CD14-positive monocyte (primary cell): ENCODE measurements at places on chromosomes 11 and 22. TPM values are rescaled to one million over a fixed set of nuclear protein-coding genes. Genes with fewer than 3 reads are reported as not detected.

GRK2 gene
- polyA plus RNA-seq: 734 and 777 TPM in 2 replicates

KLHL35 gene
- polyA plus RNA-seq: 0.19 and 0.45 TPM in 2 replicates

ZC3H12C gene
- polyA plus RNA-seq: 1.1 and 2.6 TPM in 2 replicates

DERL3 gene
- polyA plus RNA-seq: 0.23 TPM

RDX gene
- polyA plus RNA-seq: 3.8 and 11.9 TPM in 2 replicates

IGF2 gene
- polyA plus RNA-seq: not detected

ZBTB16 gene
- polyA plus RNA-seq: 11.9 and 12.3 TPM in 2 replicates

SEC14L2 gene
- 0.03 TPM in 1 of 2 replicates, not detected in the other for polyA plus RNA-seq

OR51B2 gene
- not detected for polyA plus RNA-seq

DNA sequence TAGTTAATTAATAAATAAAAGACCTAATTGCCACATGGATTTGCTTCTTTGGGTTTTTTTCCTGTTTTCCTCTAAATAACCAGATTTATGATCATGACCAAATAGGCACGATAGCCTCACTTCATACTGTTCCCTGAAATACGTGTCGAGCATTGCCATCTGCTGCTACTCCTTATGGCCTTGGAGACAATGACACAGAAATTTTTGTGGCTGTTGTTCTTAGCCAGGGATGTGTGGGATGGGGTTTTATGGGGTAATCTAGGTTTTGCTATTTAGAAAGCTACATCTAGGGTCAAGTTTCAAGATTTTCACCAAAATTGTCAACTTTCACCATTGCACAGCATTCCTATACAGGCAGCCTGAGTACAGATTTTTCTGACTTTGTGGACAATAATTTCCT lies 145.2 kb downstream of the DBX1 start:
- DNase-seq: no peak

GRCh38 chr22:39995393-39996252 lies 869 bp downstream of the FAM83F start:
- DNase-seq: no peak

GRCh38 chr11:45652781-45653180 lies 12.6 kb downstream of the CHST1 start:
- DNase-seq: no peak

DNA sequence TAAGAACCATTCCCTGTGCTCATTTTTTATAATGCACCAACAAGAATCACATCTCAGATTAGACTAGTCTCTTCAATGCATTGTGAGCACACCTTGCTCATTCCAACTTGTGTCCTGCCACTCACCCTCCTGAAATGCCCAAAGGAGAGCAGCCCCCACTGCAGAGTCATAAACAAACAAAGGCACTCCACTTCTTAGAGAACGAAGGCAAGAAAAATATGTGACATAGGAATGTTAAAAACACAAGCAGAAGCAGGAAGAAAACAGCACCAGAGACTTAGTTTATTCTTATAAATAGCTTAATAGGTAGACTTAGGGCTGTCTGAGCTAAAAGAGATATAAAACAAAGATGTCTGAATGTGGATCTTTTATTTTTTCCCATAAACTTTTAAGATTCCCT lies 57.2 kb downstream of the GUCY1A2 start:
- no peak for DNase-seq

DNA sequence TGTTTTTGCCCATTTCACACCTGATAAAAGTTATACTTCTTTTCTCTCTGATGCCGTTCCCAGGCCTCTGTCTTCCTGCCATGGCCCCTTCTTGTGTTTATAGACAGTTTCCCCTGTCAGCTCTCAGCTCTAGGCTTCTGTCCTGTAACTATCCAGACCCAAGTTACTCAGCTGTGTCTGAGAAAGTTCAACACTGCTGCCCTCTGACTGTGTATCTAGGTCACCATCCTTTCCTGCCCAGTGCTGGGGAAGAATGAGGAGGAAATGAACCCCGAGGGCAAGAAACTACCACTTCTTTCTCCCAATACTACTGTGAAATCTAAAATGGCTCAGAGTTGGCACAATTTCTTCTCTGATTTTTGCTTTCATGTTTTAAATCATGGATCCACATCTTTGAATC lies 29.6 kb downstream of the SNX19 start:
- DNase-seq: no peak

GRCh38 chr11:12979928-12980689 lies 29.0 kb upstream of the RASSF10 start:
- peak; percentile 30 for DNase-seq

DNA sequence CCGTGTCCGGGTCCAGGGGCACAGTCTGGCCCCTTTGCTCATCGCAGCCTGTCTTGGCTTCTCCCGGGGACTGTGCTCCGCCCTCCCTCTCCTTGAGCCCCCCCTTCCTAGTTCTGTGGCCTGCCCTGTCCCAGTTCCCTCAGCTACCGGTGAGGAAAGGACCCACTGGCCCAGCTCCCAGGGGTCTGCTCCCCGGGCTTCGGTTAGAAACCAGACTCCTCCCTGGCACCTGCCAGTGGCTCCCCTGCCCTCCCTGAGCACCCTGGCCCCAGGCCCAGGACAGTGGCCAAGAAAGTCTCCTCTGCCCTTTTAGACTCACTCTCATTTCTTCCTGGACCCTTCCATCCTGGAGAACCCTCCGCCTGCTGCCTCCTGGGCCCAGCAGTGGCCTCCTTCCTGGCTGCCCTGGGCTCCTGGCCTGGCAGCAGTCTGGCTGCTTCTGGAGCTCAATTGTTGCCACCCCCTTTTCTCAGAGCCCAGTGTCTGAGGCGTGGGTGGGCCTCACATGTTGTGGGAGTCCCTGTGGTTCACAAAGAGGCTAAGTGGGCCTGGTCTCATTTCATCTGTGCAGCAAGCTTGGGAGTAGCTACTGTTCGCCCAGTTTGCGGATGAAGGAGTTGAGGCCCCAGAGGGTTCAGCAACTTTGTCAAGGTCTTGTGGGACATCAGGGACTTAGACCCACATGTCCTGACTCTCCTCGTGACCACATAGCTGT lies 12.6 kb downstream of the PRDM11 start:
- no peak for DNase-seq

- DNase-seq: no peak
These were observed 4.2 kb downstream of the STARD10 start for GRCh38 chr11:72789493-72790131.

- DNase-seq: no peak
These were observed 43.5 kb downstream of the APOL3 start for GRCh38 chr22:36117053-36117554.

GRCh38 chr11:44559207-44559939 lies 6.1 kb upstream of the CD82 start:
- DNase-seq: peak; percentile 74

- no peak for DNase-seq
These were observed 53.7 kb downstream of the IGSF9B start for GRCh38 chr11:133903056-133903455.

DNA sequence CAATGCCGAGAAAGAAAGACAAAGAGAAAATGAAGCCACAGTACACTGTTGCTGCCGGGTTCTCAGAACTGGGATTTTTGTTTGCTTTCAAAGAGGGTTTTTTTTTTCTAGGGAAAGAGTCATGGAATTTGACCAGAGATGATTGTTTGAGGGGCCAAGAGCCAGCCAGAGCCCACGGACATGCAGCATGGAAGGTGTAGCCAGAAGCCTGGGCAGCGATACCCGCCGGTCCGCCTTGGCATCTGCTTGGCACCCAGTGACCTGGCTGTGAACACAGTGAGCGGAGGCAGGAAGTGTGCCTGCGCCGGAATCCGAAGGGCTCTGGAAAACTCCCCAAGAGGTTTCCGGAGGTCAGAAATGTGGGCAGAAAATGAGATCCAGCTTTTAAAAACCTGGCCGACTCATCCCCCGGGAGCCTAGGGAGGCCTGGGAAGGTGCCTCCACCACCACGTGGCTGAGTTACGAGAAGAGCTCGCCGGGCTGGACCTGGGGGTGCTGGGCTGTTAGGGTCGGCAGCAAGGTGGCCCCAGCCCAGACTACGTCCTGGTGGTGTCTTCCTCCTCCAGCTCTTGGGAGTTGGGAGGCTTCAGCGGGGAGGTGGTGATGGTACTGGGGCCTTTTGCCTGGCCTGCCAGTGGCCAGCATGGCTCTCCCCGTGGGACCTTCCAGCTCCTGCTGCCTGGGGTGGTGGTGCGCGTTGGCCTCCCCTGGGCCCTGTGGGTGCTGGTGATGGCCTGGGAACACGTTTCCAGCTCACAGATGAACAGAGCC lies 61.6 kb upstream of the PPARA start:
- no peak for DNase-seq

GRCh38 chr11:279040-279965 lies 1.1 kb downstream of the NLRP6 start:
- peak; percentile 33 for DNase-seq

GRCh38 chr22:49237279-49237678 lies 590.4 kb downstream of the BRD1 start:
- DNase-seq: no peak

DNA sequence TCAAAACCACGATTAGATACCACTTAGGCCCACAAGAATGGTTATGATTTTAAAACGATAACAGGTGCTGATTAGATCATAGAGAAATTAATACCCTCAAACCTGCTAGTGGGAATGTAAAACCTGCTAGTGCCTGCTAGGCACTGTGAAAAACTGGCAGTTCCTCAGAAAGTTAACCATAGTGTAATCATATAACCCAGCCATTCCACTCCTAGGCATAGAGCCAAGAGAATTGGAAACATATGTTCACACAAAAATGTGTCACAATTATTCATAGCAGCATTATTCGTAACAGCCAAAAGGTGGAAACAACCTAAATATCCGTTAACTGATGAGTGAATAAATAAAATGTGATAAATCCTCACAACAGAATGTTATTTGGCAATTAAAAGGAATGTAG lies 122.2 kb upstream of the SYN3 start:
- DNase-seq: no peak

DNA sequence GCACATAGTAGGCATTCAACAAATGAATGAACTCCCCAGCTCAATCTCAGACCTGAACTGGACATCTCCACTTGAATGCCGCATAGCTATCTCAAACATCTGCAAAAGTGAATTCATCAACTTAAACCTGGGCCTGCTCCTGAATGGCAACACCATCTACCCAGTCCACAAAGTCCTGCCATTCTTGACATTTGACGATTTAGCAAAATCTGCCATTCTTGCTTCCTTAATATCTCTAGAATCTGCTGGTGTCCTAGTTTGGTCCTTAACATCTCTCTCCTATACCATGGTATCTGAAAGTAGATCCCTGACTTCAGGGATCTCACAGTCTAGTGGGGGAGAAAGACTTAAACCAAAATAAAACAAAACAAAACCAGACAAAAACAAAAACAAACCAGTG lies 12.4 kb upstream of the HPX start:
- no peak for DNase-seq

DNA sequence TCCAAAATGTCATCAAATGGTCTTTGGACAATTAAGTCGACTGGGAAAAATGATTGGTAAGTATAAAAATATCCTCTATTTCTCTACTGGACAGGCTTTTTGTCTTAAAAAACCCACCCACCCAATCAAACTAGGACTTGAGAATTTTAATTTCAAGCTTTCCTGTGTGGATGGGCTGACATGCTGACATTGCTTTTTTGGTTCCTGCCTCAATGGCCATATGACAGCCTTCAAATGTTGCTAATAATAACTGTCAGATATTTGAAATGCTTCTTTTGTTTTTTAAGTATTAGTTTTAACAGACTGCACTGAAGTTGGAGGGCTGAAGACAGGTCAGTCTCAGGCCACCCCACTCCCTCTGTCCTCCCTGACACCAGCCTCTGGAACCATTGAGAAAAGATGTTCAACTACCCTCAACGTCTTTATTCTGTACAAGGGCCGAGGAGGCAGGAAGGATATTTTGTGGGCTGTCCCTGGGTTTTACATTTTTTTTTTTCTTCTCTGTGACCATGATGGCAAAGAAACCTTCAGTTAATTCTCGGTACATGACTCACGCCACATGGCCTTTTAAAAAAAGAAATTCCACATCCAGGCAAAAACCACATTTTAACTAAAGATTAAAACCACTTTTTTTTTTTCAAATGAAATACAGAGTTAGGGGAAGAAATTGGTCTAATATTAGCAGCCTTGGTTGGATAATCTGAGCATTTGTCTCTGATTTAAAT lies 130.4 kb downstream of the SLC1A2 start:
- DNase-seq: no peak

GRCh38 chr11:112051768-112052167 lies 22.0 kb downstream of the PIH1D2 start:
- no peak for DNase-seq

DNA sequence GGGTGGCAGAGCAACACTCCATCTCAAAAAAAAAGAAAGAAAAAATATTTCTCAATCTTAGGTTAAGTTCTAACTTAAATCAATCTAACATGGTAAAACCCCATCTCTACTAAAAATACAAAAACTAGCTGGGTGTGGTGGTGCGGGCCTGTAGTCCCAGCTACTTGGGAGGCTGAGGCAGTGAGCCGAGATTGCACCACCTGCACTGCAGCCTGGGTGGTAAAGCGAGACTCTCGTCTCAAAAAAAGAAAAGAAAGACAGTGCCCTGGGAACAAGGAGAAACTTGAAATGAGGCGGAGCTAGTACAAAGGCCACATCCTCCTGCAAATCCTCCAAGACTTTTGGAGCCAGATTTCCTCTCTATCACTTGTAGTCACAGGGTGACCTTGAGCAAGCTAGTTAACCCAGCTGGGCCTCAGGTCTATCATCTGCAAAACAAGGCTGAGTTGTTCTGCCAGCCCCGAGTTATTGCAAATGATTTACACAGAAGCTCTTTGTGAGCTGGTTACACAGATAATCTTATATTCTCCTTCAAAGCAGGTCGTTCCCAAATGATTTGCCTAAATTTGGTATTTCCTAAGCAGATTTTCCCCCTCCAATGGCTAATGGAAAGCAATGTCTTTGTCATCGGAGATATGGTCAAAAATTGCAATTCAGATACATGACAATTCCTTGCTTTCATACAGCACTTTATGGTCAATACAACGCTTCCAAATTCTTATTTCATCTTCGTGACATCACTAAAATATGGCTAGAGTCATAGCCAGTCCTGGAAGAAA lies 1.9 kb downstream of the ANKRD54 start:
- no peak for DNase-seq

GRCh38 chr11:123060277-123061000 lies 1.5 kb downstream of the HSPA8 start:
- DNase-seq: no peak

- DNase-seq: no peak
These were observed 1521.4 kb downstream of the BRD1 start for GRCh38 chr22:48306284-48306683.

DNA sequence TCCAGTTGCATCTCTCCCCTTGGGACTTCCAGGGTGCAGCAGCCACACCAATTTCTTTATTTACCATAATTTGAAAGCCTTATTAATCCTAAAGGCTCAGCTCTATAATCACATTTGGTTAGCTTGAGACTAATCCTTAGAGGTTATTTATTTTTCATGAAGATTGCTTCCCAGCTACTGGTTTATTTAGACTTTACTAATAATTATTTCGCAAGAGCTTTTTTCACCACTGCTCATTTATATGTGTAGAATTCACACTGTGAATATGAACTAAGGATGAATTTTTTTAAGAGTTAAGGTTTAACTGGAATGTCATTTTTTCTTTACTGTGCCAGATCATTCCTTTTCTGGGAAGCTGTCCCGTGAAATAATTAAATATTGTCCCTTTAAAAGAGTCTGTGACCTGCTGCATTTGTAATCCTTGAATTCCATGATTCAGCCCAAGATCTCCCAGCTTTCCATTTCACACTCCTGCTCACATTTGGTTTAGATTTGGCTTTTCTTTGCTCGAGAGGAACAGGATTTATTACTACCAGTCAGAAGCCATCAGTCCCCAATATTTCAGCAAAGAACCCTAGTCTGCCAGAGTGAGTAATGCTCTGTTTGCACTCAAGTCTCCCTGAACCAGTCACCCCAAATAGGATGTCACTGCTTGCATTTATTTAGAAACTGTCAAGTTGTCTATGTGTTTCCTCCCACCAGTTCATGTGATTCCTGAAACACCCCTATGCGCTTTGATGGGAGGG lies 4.4 kb upstream of the CD44 start:
- no peak for DNase-seq
